Hematopoietic multipotent progenitor cell treated with erythropoietin and hydrocortisone succinate and interleukin-3 and kit ligand, for 17 days (in vitro differentiated cells): ENCODE measurements at places on chromosomes 16 and 17.

- no peak for DNase-seq
Observed at GRCh38 chr16:51392521-51393187, 241.6 kb upstream of the SALL1 start.

DNA sequence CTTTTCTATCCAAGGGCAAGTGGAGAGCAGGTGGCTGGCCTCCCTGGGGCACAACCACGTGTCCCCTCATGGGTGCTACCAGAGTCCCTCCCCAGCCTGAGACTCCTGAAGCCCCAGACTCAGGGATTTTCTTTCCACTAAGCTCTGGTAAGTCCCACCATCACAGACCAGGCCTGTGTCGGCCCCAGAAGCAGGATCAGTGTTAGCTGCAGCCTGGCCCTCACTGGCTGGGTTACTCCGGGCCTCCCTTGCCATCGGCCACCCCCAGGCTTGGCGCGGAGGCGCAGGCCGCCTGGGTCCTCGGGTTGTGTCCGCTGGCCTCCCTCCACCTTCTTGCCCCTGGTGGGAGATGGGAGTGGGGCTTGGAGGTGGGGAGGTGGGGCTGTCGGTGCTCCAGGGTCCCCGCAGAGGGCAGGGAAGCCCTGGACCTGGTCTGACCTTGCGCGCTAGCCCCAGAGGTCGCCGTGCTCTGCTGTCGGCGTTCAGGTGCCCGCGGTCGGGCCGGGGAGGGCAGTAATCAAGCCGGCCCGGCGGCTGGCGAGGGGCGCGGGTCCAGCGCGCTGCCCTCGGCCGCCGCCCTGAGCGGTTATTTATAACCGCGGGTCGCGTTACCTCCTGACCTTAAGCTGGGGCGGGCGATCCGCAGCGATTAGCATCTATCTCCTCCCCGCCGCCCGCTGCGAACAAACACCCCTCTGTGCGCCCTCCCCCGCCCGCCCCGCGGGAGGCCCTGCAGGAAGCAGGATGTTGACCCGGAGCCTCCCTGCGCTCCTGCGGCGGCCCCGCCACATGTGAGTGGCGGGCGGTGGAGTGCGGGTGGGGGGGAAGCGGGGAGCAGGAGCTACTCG is 78.1 kb upstream of the TOB1 start:
- DNase-seq: peak; percentile 37

GRCh38 chr17:17313350-17313991 is 10.3 kb downstream of the NT5M start:
- peak; percentile 72 for DNase-seq

DNA sequence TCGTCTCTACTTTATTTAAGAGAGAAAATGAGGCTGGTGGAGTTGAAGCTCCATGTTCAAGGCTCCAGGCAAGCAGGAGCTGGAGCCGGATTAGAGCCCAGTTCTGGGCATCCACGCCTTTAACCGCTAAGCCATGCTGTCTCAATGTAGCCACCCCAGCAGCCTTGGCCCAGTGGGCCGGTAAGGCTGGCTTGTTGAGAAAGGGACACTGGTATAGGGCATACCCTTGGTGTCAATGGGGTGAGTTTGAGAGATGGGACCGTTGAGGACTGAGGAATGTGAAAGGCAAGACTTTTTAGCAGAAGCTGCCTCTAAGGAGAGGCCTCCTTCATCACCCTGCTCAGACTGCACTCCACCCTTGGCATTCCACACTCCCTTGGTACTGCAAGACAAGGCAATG is 147.4 kb downstream of the CYLD start:
- no peak for DNase-seq

- DNase-seq: no peak
Observed at GRCh38 chr17:32517982-32518381, 31.2 kb downstream of the CDK5R1 start.
